Urothelium cell line (cell line): ENCODE measurements at places on chromosomes 4 and X.

DNA sequence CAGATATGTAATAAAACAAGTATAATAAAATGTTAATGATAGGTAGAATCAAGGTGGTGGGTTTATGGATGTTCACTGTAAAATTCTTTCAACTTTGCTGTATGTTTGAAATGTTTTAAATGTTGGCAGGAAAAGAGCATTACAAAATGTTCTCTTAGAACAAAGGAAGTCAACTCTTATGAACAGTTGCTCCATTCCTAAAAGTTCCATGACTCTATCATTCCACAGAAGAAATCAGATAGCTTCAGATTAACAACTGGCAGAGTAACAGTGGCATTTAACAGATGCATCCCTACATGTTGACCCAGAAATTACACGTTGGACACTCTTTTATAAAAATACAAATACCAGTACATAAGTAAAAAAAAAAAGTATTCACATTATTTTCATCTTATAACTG is 2023.7 kb downstream of the ARAP2 start:
- no peak for DNase-seq

DNA sequence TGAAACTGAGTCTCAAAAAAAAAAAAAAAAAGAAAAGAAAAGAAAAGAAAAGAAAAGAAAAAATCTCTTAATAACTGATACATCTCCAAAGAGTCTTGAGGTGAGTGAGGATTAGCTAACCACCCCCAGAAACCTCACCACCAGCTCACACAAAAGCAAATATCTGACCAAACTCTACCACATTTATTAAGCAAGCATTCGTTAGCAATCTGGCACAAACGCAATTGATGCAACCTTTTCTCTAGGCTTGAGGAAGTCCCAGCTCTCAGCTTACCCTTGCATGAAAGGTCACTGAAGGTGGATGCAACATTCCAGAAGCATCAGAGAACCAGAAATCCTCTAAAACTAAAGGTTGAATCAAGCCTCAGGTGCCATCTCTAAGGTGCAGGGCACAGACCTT is 231.9 kb upstream of the BCOR start:
- no peak for DNase-seq

DNA sequence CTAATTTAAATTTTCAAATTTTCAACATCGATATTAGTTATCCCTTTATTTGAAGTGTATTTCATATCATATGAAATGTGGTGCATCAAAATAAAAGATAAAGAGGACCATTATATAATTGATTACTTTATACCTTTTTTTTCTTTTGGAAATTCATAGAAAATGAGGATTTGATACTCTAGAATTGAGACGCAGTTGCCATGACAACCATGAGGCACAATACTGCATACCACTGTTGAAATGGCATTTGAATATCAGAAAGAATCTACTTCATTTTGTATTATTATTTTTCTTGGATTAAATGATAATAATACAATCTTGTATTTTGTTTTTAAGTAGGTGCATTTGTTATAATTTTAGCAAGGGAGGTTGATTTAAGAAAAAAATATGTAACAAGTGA is 323.1 kb downstream of the PCDH18 start:
- no peak for DNase-seq

GRCh38 chr4:126778348-126778747 is 854.4 kb upstream of the INTU start:
- no peak for DNase-seq

DNA sequence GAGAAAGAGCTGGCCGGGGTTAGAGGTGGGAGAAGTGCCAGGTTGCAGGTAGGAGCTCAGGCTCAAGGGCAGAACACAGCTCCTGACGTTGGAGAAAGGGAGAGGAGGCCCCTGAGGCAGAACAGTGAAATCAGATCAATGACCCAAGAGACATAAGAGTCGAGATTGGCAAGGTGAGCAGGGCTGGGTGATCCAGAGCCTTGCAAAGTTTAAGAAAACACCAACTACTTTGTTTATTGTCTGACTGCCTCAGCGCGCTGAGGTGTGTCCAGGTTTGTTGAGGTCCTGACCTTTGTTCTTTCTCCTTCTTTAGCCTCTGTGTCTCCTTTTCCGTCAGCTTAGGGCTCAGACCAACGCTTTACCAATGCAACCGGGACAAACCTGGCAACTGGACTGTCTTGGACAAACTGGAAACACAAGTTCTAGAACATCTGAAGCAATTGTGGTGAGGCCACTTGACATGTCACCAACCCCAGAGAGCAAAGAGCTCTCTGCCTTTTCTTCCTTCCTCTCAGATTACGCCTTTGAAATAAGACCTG is 28.3 kb downstream of the CHRNA9 start:
- no peak for DNase-seq

DNA sequence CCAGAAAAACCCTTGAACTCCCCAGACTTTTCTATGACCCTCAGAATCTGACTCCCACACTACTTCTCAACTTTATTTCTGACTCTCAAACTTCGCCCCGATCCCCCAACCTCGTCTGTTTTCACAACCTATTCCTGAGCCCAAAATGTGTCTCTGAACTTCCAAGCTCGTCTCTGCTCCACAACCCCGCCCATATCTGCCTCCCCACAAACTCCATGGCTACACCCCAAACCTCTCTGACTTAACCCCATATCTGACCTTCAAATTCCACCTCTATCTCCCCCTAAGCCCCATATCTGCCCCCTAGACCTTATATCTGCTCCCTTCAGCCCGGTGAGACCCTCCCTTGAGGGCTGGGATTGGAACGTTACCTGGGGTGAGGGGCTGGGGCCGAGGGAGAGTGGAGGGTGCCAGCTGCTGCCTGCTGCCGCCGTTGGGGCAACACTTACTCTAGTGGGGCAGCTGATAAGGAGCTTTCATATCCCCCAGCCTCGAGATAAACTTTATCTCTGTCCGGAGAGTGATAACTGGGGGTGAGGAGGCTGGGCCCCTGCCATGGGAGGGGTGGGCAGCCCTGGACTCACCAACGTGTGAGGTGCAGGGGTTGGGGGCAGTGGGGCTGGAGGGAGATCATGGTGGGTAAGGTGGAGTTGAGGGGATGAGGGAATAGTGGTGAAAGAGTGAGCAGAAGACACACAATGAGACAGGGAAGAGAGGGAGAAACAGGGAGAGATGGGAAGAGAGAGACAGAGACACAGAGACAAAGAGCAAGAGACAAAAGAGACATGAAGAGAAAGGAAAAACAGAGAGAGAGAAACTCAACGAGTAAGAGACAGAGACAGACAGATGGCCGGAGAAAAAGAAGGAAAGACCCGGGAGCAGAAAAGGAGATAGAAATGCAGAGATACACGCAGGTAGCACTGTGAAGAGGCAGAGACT is 1.4 kb downstream of the GATA1 start:
- DNase-seq: no peak

DNA sequence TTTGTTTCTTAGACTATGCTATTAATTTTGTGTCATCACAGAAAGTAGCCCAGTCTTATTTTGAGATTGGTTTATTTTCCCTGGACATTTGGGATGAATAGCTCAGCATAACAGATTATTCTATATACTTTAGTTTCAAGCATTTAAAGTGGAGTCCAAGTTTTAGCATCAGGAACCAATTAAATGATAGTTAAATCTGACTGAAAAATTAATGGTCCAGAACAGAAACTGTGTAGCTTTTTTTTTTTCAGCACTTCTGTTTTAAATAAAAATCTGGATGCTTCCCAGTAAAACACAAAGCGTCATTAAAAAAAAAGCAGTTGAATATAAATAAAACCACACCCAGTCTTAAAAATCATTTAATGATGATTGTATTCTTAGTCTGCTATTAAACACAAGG is 59.4 kb upstream of the PITX2 start:
- no peak for DNase-seq

GRCh38 chr4:122577808-122578781 is 42.8 kb downstream of the IL21 start:
- peak; percentile 57 for DNase-seq

- no peak for DNase-seq
Observed at GRCh38 chrX:9668537-9668936, 97.1 kb downstream of the GPR143 start.

GRCh38 chr4:161404346-161405110 is 759.3 kb downstream of the FSTL5 start:
- DNase-seq: peak; percentile 31

DNA sequence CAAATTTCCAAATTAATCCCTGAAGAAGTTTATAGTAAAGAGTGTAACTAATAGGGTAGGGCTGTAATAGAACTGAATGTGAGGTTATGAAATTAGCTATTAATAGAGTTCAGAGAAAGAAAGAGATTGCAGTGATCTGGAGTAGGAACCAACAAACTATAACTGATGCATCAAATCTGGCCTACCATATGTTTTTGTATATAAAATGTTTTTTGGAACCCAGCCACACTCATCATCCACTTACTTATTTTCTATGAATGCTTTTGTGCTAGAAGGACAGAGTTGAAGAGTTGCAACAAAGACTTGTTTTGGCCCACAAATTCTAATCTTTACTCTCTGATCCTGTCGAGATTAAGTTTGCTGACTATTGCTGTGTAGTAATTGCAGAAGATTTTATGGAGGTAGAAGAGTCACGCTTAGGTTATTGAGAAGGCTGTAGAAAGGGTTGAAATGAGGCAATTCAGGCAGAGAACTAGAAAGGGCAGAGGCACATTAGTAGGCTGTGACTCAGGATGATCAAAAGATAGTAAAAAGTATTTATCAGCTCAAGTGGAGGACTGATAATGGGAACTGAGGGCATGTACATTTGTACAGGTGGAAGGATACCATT is 298.7 kb upstream of the EMCN start:
- DNase-seq: no peak

DNA sequence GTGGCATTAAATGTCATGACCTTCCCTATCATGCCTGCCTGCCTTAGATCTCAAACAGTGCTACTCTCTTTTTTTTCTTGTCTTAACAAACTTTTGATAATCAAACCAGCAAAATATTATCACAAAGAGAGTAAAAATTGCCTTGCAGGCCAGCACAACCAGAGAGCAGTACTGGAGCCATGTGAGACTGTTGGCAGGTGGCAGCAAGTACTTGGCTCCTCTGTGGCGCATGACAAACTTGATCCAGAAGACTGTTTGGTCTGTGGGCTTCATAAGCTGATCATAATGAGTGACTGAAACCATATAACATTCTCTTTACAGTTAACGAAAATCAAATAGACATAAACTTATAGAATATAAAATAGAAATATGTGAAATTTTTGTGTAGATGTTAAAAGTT is 33.3 kb upstream of the UGT2A3 start:
- DNase-seq: no peak

DNA sequence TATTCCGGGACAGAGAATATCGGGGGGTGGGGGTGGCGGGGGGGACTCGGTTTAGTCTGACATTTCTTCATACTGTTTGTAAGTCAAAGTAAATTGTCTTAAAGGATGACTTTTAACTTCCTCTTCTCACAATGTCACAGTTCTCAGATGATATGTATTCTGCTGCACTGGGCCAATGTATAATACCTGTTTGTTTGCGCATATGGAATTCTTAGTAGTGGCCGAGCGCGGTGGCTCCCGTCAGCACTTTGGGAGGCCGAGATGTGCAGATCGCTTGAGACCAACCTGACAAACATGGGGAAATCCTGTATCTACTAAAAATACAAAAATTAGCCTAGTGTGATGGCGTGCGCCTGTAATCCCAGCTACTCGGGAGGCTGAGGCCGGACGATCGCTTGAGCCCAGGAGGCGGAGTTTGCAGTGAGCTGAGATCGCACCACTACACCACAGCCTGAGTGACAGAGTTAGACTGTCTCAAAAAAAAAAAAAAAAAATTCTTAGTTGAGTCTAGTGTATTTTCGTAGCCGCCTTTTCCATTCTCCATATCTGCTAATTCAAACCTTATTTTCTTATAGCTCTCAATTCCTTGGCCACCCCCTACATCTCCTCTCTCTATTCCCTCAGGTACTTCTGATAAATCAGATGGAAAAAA is 851 bp downstream of the POLR2B start:
- DNase-seq: no peak

GRCh38 chrX:41870719-41871151 is 52.6 kb downstream of the CASK start:
- no peak for DNase-seq

GRCh38 chr4:82500435-82501153 is 61.2 kb downstream of the TMEM150C start:
- DNase-seq: no peak

- DNase-seq: no peak
Observed at GRCh38 chr4:102553982-102554381, 52.8 kb downstream of the NFKB1 start.

DNA sequence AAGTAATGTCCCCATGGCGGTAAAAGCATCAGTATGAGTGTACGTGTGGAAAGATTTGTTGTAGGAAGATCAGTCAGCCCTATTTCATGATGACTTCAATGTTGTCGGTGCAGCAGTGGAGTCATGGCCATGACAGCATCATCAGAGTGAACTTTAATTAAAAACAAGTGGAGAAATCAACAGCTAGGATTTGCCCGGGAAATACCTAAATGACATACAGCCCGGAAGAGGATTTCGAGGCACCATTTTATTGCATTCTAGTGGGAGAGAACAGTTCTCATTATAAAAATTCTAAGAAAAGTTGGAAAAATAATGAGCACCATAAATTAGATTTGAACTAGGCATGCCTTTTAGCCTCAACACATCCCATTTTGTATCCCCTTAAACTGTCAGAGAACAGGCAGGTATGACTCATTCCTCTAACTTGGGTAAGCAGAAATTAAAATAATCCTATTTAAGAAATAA is 170.1 kb downstream of the SHROOM3 start:
- DNase-seq: no peak

DNA sequence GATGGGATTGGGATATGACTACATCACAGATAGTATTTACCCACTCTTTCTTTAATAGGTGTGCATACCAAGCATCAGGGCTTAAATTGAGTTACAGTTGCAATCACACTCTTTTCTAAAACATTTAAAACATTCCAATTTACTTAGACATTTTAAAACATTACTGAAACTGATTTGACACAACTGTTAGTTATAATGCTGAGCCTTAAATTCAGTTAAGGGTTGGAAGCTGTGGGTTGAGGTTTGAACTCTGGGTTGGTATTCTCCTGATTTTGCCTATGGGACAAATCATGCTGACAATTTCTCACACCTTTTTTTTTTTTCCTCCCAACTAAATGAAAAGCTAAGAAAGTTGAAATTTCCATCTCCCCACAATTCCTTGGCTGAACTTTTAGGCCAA is 16.3 kb downstream of the SLIT2 start:
- DNase-seq: no peak

DNA sequence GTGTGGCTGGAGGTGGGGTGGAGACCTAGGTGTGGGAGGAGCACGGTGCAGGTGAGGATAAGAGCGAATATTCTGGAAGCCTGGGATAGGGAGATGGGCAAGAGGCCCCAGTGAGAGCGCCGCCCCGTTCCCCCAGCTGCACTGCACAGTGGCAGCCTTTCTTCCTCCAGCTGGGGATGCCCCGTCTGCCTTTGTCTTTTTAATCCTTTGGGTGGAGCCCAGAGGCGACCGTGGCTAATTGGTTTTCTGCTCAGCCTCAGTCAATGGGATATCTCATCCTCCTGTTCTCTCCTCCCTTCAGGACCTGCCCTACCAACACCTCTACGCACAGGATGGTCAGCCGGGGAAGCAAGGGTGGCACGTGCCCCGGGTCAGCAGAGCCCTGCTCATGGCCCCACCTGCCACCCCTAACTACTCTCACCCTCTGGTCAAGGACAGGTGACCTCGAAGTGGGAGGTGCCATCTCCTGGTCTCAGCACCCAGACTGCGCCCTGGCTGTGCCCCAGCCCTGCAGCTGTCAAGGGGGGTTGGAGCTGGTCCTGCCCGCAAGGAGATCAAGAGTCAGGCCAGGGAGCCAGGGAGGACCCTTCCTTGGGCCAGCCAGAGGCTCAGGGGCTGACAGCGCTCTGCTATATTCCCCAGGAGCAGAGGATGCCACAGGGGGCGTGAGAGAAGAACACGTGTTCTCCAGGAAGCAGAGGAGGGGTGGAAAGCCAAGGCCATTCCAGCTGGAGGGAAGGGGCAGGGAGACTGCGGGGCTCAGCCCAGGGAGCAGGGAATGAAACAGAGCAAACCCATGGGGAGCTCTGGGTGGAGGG is 64.0 kb downstream of the ADRA2C start:
- no peak for DNase-seq
